Activated T-cell treated with anti-CD3 and anti-CD28 coated beads, Interleukin-2, amount 50 U/mL, for 72 hours (primary cell): ENCODE measurements at places on chromosomes 3 and 15. TPM values are rescaled to one million over a fixed set of nuclear protein-coding genes. Genes with fewer than 3 reads are reported as not detected.

DNA sequence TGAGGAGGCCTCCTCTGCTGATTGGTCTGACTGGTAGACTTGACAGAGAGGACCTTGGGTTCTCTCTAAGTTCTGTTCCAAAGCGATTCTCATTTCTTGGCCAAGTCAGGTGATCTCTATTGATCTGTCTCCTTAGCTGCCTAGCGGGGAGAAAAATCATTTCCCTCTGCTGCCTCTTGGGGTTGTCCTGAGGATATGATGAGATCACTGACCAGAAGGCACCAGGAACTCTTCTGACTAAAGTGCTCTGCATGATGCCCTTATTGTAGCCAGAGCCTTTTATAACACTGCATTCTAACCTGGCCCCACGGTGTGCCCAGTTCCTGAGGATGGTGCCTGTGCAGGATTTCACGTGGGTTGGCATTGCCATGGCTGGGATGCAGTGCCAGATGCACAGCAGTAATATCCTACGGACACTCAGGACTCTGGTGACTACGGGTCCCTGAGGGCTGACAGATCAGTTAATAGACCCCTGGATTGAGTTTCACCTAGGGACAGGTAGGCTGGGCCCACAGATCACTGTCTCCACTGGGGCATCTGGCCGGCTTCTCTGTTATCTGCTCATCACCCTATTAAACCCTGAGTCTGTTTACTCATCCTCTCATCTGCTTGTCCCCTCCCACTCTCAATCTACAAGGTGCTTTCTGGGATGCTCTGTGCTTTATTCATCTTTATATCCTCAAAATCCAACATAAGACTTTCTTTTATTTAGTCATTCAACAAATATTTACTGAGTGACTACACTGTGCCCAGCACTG, 3.9 kb upstream of the HEG1 start:
- DNase-seq: no peak

DNA sequence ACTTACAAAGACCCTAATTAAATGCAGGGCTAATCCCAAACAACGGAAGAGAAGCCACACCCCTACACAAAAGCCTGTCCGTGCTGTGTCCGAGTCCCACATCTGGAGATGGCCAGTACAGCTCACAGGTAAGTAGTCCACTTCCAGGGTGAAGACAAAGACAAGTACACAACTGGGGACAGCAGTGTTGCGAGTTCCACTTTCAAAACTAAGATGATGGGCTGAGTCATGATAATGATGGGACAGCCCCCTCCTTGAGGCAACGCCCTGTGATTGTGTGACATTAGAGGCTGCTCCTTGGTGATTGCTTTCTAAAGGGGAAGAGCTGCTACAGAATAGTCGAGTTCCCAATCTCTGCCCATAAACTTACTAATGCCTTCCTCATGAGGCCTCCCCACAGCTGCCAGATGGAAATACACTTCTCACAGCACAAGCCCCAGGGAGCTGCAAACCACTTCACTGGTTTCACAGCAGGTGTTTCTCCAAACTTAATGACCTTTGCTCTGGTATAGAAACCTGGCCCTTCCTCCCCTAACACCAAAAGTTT, 27.6 kb downstream of the RFT1 start:
- DNase-seq: peak; percentile 55

The WDR5B gene
- 2.6 TPM for total RNA-seq

The ADCY5 gene
- not detected for total RNA-seq

DNA sequence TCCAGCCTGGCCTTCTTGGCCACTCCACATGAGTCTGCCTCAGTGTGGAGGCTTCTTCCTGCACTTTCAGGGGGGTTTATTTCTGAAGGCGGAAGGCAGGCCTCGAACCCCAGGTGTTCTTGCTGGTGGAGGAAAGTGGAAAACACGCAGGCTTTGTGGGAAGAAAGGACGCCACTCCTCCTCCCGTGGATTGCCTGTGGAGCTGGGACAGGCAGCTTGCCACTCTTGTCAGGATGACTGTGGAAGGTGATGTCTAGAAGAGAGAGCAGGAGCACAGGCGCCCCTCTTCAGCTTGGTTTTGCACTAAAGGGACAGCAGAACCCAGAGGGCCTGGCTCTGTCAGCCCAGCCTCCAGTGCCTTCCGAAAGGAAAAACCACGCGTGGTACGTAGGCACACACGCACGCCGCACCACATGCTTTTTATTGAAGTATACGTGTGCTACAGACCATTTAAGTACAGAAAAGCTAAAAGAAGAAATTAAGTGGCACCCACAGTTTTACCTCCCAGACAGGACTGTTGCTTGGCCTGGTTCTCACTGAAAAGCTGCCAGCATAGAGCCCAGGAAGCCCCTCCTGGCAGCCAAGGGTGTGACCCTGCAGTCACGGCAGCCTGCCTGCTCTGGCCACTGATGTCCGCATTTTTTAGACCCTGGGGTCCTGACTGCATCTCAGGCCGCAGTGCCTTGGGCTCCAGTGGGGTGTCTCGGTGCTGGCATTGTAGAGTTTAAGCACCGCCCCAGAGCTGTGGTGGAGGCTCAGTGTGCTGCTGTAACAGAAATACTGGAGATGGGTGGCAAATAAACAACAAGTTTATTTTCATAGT, 21.6 kb downstream of the KLF13 start:
- no peak for DNase-seq

- DNase-seq: no peak
Observed at GRCh38 chr15:88525418-88525817, 21.1 kb downstream of the DET1 start.

The PDCD6IP gene
- 166 TPM for total RNA-seq

The AGBL1 gene
- total RNA-seq: 0.14 TPM

DNA sequence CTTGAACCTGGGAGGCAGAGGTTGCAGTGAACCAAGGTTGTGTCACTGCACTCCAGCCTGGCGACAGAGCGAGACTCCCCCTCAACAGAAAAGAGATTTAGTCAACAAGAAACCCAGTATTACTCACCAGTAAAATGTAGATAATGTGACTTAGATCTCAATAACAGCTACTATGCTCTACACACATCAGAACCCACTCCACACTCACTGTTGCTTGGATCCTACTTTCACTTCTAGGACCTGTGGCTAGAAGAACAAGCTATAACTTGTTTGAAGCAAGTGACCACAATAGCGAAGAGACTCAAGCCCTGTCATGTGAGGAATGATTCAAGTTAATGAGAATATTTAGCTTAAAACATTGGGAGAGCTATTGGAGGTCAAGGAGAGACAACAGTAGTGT, 100.7 kb downstream of the ANXA2 start:
- no peak for DNase-seq

- DNase-seq: no peak
Observed at GRCh38 chr3:195113048-195113447, 157.9 kb downstream of the XXYLT1 start.

DNA sequence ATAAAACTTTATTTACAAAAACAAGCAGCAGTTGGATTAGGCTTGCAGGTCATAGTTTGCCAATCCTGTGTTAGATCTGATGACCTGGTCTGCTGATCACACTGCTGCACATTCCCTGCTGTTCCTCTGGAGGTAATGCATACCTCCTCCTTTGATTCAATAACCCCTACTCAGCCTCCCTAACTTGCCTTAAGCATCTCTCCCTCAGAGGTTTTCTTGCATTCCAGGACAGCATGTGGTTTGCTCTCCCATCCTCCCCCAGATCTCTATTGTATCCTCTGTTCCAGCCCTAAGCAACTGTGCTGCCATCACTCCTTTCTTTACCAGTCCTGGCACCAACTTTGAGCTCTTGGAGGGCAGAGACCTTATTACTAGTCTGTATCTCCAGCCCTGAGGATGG, 63.4 kb downstream of the CACNA2D3 start:
- no peak for DNase-seq

GRCh38 chr15:50330921-50331320, 24.1 kb downstream of the GABPB1 start:
- DNase-seq: no peak

DNA sequence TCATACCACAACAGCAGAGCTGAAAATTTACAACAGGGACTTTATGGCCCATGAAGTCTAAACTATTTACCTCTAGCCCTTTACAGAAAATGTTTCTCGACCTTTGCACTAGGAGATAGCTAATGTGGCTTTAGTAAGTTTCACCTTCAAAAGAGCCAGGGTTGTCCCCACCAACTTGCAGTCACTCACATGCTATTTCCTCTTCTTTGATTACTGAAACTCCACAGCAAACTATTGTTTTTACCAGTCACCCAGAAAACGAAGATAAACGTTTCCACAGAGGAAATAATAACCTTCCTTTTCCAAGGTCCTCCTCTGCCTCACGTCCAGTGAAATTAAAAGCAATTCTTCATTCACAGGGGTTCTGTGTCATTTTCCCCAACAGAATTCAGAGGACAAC, 48.2 kb downstream of the WWTR1 start:
- DNase-seq: no peak

- no peak for DNase-seq
Observed at GRCh38 chr3:196149375-196149774, 61.8 kb downstream of the ZDHHC19 start.

DNA sequence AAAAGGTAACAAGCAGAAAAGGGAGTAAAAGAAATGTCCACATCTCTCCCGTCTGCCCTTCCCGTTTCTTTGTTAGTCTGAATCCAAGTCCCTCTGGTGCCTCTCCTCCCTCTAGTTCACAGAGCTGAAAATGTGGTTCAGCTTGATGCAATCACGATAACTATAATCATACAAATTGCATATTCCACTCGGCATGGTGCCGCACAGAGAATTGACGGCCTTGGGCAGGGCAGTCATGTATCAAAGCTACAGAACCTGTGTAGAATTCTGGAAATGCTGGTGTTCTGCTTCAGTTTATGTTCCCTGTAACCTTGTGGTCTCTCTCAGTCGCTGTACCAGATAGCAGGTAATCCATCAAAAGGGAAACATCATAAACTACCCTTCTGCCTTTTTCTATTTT, 562.9 kb upstream of the CBLB start:
- DNase-seq: no peak

The BNIP2 gene
- total RNA-seq: 68.3 TPM

- DNase-seq: no peak
Observed at GRCh38 chr3:168036619-168037018, 59.1 kb downstream of the GOLIM4 start.

DNA sequence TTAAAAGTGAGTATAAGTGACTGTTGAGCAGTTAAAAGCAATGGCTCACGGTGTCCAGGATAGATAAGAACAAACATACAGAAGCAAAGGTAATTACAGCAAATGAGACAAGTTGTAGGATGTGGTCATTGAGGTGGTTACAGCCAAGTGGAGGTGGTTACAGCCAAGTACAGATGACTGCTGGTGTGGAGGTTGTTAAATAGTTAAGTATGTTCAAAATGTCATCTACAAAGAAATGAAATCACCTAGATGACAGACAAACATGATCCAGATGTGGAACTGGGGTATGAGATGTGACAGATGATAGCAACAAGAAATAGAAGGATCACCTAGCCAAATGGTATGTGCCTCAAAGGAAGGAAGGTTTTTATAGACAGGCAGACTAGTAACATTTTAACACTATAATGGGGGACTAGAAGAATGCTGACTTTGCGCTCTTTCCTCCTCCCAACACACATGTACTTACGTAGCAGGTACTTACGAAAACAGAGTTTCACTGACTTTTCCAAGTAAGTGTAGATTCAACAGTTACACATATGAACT, 6.8 kb upstream of the ANKRD28 start:
- no peak for DNase-seq

The TGM4 gene
- not detected for total RNA-seq

DNA sequence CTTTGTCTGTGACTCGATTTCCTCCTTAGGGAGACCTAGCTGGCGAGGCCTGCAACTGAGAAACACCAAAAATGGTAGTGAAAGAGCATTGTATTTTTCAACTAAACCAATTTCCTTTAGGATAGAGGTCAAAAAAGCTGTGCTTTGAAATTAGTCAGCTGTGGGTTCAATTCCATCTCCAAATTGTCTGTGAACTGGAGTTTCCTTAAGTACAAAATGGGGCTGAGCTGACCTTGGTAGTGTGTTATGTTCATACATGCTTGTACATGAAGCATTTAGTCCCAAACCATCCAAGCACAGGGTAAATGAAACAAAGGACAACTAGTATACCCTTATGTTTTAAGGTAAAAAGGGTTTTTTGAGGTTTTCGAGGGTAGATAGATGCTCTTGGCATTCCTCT, 99.3 kb downstream of the RARB start:
- DNase-seq: no peak

DNA sequence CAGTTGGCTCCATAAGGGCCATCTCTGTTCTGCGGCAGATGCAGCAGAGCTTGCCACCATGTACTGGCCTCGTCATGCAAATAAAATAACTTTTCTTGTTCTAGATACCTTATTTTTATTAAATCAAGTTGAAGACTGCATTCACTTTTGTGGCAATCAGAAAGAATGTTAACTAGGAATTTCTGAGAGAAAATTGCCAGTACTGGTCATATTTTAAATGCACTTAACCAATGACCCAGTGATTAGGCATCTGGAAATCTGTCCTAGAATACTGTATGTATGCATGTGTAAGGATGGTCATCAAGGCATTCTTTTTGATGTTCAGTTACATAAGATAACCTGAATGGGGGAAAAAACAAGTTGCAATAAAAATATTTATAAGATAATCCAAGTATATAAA, 34.2 kb upstream of the CSPG5 start:
- DNase-seq: no peak

The RGMA gene
- 1.7 TPM for total RNA-seq

The C3orf18 gene
- total RNA-seq: 22.7 TPM

DNA sequence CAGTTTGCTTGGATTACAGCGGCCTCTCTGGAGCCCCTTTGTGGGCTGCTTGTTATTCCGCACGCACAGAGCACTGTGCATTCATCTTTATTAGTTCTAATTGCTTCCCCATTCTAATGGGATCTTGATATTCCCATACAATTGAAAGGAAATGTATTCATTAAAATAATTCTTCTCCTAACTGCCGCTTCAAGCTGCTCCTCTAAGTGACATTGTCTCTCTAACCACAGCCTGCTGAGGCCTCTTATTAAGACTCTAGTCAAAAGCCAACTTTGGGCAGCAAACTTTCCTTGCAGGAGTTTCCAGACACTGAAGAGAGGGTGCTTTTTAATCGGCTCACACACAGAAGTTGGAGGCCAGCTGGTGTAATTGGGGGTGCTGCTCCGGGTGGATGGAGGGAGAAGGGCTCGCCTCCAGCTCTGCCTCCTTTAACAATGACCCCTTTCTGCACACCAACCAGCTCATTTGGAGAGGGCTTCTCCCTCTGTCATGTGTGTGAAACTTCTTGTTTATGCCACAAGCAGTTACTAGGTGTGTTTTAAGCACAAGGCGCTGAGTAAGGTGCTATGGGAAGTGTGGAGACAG, 5.6 kb upstream of the MAGEF1 start:
- no peak for DNase-seq

GRCh38 chr3:59444294-59444671, 394.5 kb upstream of the CFAP20DC start:
- DNase-seq: peak; percentile 37

DNA sequence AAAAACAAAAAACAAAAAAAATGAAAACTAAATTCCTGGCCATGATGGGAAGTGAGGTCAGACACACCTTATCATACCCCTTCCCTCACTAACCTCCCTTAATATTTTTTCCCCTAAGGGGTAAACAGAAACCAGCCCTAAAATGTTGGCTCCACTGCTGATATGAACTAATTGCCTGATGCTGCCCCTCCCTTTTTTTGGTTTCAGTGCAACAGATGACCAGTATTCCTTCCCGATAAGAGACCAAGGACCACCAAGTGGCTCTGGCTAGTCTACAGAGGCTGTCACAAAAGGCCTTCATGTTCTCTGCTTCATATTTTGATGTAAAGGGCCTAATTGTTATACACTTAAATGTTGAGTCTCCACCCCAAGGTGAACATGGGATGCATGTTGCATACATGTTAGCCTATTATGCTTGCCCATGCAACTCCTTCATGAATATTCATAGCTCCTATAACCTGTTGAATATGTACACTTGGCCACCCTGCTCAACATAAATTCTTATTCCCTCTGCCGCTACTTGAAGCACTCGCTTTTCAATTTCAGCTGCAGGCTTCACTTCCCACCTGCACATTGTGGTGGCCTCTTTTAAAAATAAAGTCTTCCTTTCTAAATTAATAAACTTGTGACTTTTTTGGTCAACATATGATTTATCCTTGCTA, 12.3 kb upstream of the STAC start:
- no peak for DNase-seq
